ENCODE measurements at places on chromosomes 7 and 10.

GRCh38 chr10:25615926-25616325 is 318.1 kb upstream of the MYO3A start:
- DNase-seq: no peak

GRCh38 chr10:119597405-119598186 is 832 bp upstream of the TIAL1 start:
- DNase-seq: no peak

- no peak for DNase-seq
Observed at GRCh38 chr7:128530855-128531104, 54.2 kb downstream of the METTL2B start.

- DNase-seq: no peak
Observed at GRCh38 chr10:43997330-43997729, 348.6 kb upstream of the ZNF32 start.

- DNase-seq: no peak
Observed at GRCh38 chr10:110530131-110530831, 32.6 kb downstream of the DUSP5 start.

- DNase-seq: no peak
Observed at GRCh38 chr7:77368974-77369373, 47.2 kb downstream of the GSAP start.

- DNase-seq: no peak
Observed at GRCh38 chr10:24255115-24255880, 46.4 kb downstream of the KIAA1217 start.
